ENCODE measurements at places on chromosomes 1 and 21.

- DNase-seq = no peak
These were observed 38.8 kb upstream of the ADORA3 start for GRCh38 chr1:111542187-111542586.

- DNase-seq = no peak
These were observed 126.3 kb upstream of the TMPRSS2 start for GRCh38 chr21:41634211-41634694.

GRCh38 chr21:35932232-35932911, 128.0 kb downstream of the SETD4 start:
- peak; percentile 61 for DNase-seq

DNA sequence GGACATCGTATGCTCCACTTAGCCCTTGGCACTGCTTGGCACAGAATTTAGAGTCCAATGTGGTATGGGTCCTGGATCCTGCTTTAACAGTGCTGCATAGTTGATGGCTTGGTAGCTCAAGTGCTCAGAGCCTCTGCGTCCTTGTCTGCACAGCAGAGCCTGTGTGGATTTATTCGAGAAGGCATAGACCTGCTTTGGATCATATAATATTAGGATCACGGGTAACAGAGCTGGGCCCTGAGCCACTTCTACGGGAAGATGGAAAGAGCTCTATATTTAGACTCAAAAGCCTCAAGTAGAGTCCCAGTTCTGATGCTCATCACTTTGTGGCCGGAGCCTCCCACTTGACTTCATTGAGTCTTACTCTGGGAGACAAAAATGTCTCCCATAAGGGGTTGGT, 164.4 kb upstream of the EDN2 start:
- DNase-seq = no peak

GRCh38 chr1:171379846-171380245, 65.9 kb downstream of the FMO4 start:
- no peak for DNase-seq

GRCh38 chr1:157968508-157968907, 24.9 kb upstream of the KIRREL1 start:
- DNase-seq = peak; percentile 85

DNA sequence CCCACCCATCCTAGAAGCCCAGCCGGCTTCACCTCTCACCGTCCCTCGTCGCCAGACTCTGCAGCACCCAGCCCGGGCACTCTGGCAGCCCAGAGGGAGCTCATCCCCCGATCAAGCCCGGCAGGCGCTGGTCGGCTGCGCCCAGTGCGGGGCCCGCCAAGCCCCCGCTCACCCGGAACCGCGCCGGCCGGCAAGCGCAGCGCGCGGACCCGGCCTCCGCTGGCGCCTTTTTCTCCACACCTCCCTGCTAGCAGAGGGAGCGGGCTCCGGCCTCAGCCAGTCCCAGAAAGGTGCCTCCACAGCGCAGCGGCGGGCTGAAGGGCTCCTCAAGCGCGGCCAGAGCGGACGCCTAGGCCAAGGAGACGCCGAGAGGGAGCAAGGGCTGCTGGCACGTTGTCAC, 2023.3 kb downstream of the NCAM2 start:
- no peak for DNase-seq

DNA sequence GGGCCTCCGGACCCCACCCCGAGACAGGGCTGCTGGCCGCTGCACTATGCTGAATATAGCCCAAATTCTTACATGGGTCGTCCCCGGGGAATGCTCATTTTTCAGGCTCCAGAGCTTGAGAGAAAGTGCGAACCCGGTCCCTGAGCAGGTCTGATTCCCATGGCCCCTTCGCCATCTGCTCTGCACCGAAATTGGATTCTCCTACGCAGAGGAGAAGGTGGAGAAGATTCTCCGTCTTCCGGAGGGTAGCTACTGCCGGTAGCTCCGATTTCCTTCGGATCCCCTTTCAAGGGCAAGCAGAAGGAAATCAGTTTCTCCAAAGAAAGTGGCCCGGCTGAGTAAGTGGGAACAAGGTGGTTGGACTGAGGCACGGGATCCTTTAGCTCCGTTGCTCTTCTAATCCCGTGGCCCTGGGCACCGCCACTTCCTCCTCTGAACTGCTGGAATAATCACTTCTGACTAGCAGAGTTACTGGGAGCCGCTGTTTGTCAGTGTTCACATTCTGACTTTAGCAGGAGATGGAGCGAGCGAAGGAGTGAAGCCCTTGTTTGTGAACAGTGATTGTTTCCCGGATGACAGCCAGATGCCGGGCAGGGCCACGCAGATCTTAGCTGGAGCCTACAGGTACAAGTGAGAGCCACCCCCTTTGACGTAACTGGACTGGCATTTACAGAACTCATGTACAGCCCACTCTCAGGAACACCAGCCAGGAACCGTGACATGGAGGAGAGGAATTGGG, 1.1 kb upstream of the ZNF496 start:
- peak; percentile 35 for DNase-seq

GRCh38 chr1:27522432-27523336, 32.7 kb upstream of the WASF2 start:
- DNase-seq = no peak

DNA sequence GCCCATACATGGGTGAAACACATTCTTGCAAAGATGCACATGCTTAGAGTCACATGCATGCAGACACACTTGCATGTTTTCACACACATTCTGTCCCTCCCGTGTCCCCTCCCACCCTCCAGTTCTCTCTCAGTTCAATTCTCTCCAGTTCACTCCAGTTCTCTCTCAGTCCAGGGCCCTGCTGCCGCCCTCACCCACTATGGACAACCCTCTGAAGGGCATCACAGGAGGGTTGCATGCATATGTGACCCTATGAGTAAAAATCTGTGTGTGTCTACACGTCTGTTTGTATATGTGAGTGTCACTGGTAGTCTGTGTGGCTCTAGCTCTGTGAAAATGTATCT, 21.8 kb upstream of the ADGRB2 start:
- DNase-seq = no peak

DNA sequence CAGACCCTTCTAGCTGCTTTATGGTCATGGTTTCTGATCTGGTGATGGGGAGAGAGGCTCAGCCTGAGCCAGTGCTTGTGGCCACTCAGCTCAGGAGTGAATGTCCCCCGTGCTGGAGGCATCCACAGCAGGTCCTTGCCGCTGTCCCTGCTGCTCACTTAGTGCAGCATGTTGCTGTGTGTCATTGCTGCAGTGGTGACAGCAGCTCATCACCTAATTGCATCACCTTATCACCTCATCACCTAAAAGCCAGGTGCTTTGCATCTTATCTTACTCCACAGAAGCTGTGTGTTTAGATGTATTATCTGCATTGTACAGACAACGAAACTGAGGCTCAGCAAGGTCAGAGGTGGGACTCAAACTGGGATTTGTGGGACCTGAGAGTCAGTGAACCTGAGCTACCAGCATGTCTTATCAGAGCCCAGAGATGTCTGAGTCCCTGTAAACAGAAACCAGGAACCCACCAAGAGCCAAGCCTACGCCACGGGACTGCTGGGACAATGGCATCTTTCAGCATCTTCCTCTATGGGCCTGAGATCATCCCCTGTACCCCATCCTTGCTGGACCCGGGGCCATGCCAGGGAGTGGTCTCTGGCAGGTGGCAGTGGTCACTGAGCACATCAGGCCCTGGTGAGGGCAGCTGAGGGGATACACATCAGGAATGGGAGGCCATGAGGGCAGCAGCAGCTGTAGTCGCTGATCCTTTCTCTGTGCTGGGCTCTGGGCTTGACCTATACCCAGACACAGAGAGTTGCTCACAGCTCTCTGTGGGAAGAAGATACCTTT, 6.5 kb downstream of the PODN start:
- no peak for DNase-seq

GRCh38 chr21:27690426-27690825, 723.5 kb upstream of the ADAMTS5 start:
- DNase-seq = no peak

GRCh38 chr1:226981838-226982237, 41.7 kb downstream of the COQ8A start:
- no peak for DNase-seq

- DNase-seq = no peak
These were observed at the start of gene MYOG for GRCh38 chr1:203085528-203086406. TSS of gene MYOG (minus strand) at chr1:203086012. CDS start at chr1:203085961, 51 bp downstream.

DNA sequence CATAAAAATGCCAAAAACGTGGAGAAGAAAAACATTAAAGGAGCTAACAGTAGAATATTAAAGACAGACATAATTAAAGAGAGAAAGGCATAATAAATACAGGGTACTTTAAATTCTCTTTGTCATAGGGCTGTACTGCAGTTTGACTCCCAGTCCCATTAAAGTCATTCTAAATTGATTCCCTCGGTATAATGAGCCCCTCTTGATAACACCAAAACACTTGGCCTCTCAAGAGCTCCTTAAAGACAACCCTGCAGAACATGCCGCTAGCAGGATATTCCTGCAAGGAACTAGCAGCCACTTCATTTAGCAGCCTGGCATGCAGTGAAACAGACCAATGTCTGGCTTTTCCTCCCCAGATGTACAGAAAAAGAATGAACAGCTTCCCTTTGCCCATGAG, 273.8 kb upstream of the ESRRG start:
- no peak for DNase-seq

- no peak for DNase-seq
These were observed 13.0 kb upstream of the TMEM9 start for GRCh38 chr1:201167041-201167991.

GRCh38 chr21:36820176-36821031, 121.5 kb downstream of the SIM2 start:
- DNase-seq = peak; percentile 5

GRCh38 chr21:41411449-41412089, 14.5 kb upstream of the MX1 start:
- peak; percentile 24 for DNase-seq

- no peak for DNase-seq
These were observed 62.8 kb upstream of the SCCPDH start for GRCh38 chr1:246661451-246661850.

DNA sequence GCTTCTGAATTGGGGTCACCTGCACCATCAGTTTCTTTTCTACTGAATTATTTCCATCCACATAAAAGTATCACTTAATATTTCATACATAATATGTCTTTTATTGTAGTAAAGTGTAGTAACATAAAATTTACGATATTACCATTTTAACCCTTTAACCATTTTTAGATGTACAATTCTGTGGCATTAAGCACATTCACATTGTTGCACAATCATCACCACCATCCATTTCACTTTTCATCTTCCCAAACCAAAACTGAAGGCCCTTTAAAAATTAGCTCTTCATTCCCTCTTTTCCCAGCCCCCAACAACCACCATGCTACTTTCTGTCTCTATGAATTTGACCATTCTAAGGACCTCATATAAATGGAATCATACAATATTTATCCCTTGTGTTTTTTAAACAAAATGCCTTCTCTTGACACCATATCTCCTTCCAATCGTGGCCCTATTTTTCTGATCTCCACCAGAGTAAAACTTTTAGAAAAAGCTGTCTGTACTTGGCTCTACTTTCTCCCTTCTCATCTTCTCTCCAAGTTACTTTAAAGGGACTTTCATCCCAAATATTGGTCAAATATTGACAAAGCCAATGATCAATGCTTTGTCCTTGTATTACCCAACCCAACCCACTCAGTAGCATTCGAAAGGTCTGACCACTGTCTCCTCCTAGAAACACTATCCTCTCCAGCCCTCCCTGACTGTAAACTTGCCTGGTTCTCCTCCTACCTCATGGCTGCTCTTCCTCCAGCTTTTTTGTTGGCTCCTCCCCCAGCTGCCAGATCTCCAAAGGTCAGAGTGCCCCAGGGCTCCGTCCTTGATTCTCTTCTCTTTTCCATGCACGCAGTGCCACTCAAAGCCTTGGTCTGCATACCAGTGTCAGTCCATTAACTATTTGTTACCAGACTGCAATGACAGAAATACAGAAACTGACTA, 44.7 kb downstream of the SLC30A10 start:
- no peak for DNase-seq

DNA sequence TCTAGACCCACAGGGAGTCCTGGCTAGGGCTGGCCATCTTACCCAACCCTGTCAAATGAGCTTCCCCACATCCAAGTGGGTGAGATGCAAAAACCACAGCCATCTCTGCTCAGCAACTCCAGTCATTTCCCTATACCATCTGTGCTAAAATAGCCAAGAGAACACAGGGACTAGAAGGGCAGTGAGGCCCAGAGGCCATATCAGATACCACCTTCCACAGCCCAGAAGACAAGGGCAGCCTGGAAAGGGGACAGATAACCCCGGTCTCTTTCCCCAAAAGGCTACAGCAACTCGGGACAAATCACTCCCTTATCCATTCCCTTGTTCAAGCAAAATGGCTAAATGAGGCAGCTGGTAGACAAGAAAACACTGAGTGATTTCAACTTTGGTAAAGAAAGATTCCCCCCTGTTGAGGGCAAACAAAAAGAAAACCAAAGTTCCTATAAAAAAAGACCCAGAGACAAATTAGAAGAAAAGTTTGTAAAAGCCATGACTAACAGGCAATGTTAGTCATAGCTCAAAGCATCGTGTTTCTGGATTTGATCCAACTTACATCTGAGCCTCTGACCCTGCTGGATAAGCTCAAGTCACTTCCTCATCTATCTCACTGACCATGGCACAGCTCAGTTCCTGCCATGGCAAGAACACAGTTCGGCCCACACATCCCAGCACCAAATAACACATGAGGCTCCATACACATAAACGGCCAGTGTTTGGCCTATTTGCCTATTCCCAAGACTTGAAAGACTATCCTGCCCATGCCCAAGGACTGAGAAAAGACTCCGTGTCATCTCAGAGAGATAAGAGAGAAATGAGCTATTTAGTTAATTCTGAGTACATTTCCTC, 3.1 kb downstream of the LAMB3 start:
- DNase-seq = peak; percentile 56

DNA sequence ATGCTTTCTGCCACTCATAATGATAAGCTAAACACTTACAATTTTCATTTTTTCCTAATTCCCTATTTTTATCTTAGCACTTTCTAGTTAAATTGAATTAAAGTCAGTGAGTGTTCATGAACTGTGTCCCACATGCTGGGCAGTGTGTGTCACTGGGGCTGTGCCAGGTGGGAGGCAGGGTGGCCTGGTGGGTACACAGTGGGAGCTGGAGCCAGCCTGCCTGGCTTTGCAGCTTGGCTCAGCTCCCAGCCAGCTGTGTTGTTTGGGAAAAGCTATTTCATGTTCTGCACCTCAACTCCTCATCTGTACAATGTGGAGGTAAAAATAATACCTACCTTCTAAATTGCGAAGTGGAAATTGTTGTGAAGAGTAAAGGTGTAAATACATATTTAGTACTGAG, 238.4 kb downstream of the PLA2G4A start:
- peak; percentile 80 for DNase-seq

GRCh38 chr21:38343691-38344090, 86.9 kb downstream of the KCNJ15 start:
- peak; percentile 70 for DNase-seq

GRCh38 chr1:232109391-232109790, 482.8 kb downstream of the DISC1 start:
- no peak for DNase-seq
